ENCODE measurements at places on chromosomes 16 and 17.

DNA sequence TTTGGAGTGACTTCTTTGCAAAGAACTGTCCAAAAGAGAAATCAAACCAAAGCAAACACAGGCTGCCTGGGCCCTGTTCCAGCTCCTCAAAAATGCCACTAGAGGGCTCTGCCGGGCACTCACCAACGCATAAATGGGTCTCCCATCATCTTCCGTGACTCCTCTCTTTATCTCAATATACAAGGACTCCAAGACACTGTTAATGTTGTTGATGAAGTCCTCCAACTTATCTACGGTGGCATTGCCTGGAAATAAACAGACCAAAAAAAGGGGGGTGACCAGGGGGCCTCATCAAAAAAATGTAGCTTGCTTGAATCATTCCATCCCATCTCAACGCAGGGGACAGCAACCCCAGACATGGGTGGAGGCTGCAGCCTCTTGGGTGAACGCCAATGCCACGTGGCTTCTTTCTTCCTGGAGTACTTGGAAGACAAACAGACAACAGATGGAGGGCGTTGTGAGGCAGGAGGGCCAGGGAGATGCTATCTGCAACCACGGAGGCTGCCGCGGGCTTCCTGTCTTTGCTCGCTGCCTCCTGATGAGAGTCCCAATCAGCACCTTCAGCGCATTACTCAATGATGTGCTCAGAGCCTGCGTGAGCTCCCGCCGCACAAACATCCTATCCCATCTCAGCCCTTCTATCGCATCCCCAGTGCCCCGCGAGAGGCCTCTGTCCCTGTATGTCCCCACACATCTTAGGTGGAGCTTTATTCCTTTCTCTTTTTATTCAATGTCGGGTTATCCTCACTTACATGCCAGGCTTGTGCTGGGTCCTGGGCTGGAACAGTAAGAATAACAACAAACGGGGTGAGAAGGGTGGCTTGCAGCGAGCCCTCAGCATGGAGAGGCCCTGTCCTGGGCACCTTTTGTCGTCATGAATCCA, 32.0 kb downstream of the KDM8 start:
- no peak for DNase-seq

- DNase-seq, result no peak
Observed at GRCh38 chr16:68737730-68738629, 888 bp downstream of the CDH1 start.

DNA sequence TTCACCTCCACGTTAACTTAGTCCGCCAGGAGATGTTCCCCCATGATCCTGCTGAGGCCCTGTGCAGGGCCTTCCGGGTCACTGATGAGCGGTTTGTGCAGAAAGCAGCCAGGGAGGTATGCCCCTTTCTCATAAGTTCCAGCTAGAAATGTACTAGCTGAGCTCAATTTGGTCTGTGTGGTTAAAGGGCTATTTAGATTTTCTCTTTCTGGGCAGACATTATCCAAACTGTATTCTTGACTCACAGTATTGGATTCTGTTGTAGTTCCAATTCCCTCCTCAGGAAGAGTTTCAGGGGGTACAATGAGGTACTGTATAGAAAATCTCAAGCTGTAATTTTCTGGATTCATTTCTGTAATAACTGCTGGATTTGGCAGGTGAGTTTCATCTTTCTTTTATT, 137.1 kb downstream of the TRIM37 start:
- DNase-seq, result no peak

DNA sequence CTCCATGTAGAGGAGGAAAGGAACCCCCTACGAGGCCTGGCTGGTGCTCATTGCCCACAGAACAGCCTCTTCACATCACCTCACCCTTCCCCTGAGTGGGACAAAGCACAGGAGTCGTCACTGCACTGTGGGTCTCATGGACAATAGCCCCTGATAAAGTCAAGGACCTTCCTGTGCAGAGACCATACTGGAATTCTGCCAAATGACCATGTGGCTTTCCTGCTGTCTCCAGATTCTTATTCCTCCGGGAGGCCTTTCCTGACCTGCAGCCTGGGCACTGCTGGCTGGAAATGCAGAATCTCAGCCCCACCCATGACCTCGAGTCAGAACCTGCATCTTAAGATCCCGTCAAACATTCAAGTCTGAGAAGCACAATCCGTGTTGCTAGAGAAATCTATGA, 60.5 kb upstream of the ERN1 start:
- no peak for DNase-seq

DNA sequence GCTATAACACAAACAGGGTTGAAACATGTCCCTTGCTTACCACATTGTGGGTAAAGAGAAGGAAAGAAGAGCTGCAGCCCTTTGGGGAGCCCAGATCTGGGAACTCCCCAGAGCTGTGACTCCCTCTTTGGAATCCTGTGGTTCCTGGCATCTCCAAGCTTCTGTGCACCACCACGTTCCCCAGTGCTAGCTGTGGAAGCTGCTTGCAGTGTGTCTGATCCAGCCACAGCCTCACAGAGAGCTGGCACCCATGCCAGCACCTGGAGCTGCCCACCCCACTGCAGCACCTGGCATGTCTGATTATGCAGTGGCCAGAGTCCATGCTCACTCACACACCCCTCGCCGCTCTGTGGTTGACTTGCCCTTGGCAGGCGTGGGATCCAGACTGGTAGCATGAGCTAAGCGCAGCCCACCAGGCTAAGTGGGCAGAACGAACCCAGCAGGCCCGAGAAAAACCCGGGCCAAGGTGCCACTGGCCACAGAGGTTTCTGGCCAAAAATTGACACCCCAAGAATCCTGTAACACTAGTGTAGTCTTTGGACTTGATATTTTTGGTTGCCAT, 252.6 kb upstream of the KCNJ16 start:
- DNase-seq, result no peak

GRCh38 chr17:72719578-72720493, 372.7 kb downstream of the SLC39A11 start:
- no peak for DNase-seq

DNA sequence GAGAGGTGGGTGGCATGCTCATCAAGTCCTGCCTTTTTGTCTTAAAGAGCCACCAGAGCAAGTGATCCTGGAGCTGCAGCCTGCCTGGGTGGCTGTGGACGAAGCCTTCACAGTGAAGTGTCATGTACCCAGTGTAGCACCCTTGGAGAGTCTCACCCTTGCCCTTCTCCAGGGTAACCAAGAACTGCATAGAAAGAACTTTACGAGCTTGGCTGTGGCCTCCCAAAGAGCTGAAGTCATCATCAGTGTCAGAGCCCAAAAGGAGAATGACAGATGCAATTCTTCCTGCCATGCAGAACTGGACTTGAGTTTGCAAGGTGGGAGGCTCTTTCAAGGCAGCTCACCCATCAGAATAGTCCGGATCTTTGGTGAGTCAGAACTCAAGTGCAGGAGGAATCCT, 14.2 kb downstream of the CSH2 start:
- no peak for DNase-seq

- DNase-seq, result peak; percentile 76
Observed at GRCh38 chr17:40121181-40122135, at the start of gene MSL1. TSS of gene MSL1 (plus strand) at chr17:40121971. CDS start at chr17:40122613, 642 bp downstream.

- DNase-seq, result peak; percentile 91
Observed at GRCh38 chr16:87924041-87924810, 12.1 kb downstream of the CA5A start.

DNA sequence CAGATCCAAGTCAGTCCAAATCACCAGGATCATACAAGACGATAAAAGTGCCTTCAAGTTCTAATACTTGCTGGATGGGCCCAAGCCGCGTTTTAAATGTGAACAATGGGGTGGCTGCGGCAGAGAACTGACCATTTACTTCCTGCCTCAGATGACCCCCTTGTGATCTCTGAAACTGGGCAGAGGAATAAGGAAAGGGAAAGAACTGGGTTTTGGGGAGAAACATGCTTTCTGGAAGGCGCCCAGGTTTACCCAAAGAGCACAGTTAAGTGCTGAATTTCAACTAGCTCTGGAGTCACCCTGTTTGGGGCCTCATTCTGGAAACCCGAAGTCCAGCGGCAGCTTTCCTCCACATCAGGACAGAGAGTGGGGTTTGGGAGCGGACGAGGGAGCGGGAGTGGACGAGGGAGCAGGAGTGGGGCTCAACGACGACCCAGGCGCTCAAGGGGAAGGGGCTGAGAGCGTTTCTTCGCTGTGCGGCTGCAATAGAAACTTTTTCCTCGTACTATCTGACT, 1.6 kb downstream of the FAM20A start:
- no peak for DNase-seq

GRCh38 chr17:82781894-82782274, 30.0 kb downstream of the TBCD start:
- DNase-seq, result peak; percentile 89

GRCh38 chr16:82726306-82726705, 99.5 kb downstream of the CDH13 start:
- no peak for DNase-seq

- no peak for DNase-seq
Observed at GRCh38 chr17:10271106-10271562, 72.7 kb upstream of the GAS7 start.

- DNase-seq, result no peak
Observed at GRCh38 chr17:29445844-29446243, 55.7 kb downstream of the TAOK1 start.

GRCh38 chr17:82449883-82450356, 632 bp downstream of the CYBC1 start:
- no peak for DNase-seq

- no peak for DNase-seq
Observed at GRCh38 chr16:30546115-30546514, 11.5 kb upstream of the ZNF747 start.

- no peak for DNase-seq
Observed at GRCh38 chr16:67645397-67646121, 615 bp downstream of the CARMIL2 start.

All from NCI-H2107 (cell line).